Keratinocyte (primary cell): ENCODE measurements at places on chromosomes 2 and 18.
A peak's percentile ranks its signal among the peaks of the same experiment; 100 is the strongest.

- H3K4me1 ChIP-seq = no peaks in the 10 kb centered on the region
- no peak for DNase-seq
- H3K36me3 ChIP-seq = no peaks in the 10 kb centered on the region
- H3K27ac ChIP-seq = no peak overlapping the region
These were observed 38.0 kb upstream of the SMCHD1 start for GRCh38 chr18:2617401-2617998.

GRCh38 chr2:114614592-114614991, 172.2 kb downstream of the DPP10 start:
- no peak overlapping the region for H3K27ac ChIP-seq
- no peak overlapping the region for H3K4me3 ChIP-seq
- no peak for DNase-seq
- H3K4me1 ChIP-seq = no peaks in the 10 kb centered on the region
- no peaks in the 10 kb centered on the region for H3K27me3 ChIP-seq
- no peaks in the 10 kb centered on the region for H3K36me3 ChIP-seq

GRCh38 chr18:79496978-79497637, 101.4 kb downstream of the NFATC1 start:
- no peak overlapping the region for H3K27ac ChIP-seq
- H3K4me3 ChIP-seq = no peak overlapping the region
- no peak for DNase-seq
- no peaks in the 10 kb centered on the region for H3K36me3 ChIP-seq
- H3K4me1 ChIP-seq = no peaks in the 10 kb centered on the region

DNA sequence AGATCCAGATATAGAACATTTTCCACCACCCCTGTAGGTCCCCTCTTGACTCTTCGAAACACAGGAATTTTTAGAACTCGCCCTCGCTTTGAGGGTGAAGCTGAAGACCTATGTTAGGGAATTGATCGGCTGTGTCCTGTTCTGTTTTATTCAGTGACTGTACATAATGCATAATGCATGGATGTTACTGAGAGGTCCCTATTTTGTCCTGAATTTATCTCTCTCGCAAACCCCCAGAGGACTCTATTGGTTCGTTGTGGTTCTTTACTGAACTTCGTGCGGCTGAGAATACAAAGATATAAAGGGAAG, 431 bp upstream of the EIF5B start:
- peak overlapping the region; percentile 84 for H3K4me3 ChIP-seq
- DNase-seq = no peak
- H3K4me1 ChIP-seq = peaks cover 23% of the 10 kb centered on the region
- H3K27me3 ChIP-seq = no peaks in the 10 kb centered on the region

- no peak overlapping the region for H3K4me3 ChIP-seq
- DNase-seq = no peak
- no peaks in the 10 kb centered on the region for H3K36me3 ChIP-seq
- H3K27me3 ChIP-seq = no peaks in the 10 kb centered on the region
- no peak overlapping the region for H3K27ac ChIP-seq
These were observed 8.5 kb downstream of the CEP76 start for GRCh38 chr18:12694032-12694431.

GRCh38 chr2:234355021-234355720, 141.7 kb downstream of the ARL4C start:
- no peak overlapping the region for H3K27ac ChIP-seq
- no peaks in the 10 kb centered on the region for H3K4me1 ChIP-seq

DNA sequence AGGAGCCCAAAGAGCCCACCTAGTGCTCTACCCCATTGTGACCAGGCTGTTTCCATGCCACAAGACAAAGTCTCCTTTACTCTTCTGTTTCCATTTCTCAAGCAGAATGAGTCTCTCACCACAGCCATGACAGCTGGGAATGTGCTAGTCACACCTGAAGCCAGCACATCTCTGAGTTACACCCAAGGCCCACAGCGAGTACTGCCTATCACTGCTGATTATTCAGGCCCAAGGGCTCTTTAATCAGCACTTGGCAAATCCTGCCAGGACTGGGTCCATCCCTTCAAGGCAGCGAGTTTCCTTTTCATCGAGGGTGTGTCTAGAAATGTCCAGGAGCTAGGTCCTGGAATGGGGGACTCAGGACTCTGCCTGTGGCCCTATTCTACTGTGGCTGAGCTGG, 14.6 kb upstream of the PPP1R1C start:
- H3K27ac ChIP-seq = no peak overlapping the region
- H3K4me3 ChIP-seq = no peak overlapping the region
- no peak for DNase-seq
- H3K4me1 ChIP-seq = peaks cover 28% of the 10 kb centered on the region
- no peaks in the 10 kb centered on the region for H3K36me3 ChIP-seq

GRCh38 chr2:85453571-85453970, 35.1 kb downstream of the SH2D6 start:
- no peaks in the 10 kb centered on the region for H3K27me3 ChIP-seq
- H3K4me1 ChIP-seq = peaks cover 18% of the 10 kb centered on the region
- no peaks in the 10 kb centered on the region for H3K36me3 ChIP-seq
- no peak for DNase-seq
- no peak overlapping the region for H3K27ac ChIP-seq

DNA sequence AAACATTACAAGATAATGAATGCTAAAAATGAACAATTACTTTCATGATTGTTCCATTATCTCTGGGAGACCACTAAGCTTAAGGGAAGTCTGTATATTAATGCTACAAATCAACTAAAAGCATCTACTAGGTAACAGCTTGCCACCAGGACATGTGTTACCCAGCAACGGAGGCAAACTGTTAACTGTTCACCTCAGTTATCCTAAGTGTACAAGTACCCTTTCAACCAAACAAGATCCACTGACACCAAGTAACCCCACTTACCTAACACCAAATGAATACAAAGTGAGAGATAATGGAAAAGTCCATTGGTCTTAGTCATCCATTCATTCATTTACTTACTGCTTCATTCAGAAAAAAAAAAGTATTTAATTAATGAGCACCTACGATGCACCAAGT, 54.7 kb upstream of the KIDINS220 start:
- no peak overlapping the region for H3K27ac ChIP-seq
- H3K4me3 ChIP-seq = no peak overlapping the region
- H3K36me3 ChIP-seq = peaks cover 10% of the 10 kb centered on the region

GRCh38 chr2:146385031-146385430, 1459.8 kb upstream of the ACVR2A start:
- no peaks in the 10 kb centered on the region for H3K27me3 ChIP-seq
- no peak overlapping the region for H3K27ac ChIP-seq
- no peak overlapping the region for H3K4me3 ChIP-seq
- no peaks in the 10 kb centered on the region for H3K36me3 ChIP-seq
- no peak for DNase-seq
- no peaks in the 10 kb centered on the region for H3K4me1 ChIP-seq

DNA sequence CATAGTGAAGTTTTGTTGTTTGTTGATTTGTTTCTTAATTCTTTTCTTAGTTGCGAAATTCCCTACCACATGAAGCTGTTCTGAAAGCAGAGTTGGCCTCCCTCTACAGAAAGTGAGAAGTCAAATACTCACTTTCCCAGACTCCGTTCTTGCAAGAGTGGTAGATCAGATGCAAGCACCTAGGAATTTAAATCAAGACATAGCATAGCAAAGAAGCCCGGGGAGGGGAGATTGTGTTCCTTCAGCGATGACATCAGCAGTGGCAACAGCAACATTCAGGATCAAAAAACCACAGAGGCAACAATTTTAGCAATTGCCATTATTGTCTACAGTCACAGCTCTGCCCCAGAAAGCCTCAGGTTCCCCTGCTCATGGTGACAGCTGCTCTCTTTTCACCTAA, 580.0 kb downstream of the RNF144A start:
- no peaks in the 10 kb centered on the region for H3K4me1 ChIP-seq
- no peaks in the 10 kb centered on the region for H3K27me3 ChIP-seq
- H3K36me3 ChIP-seq = no peaks in the 10 kb centered on the region
- DNase-seq = no peak

DNA sequence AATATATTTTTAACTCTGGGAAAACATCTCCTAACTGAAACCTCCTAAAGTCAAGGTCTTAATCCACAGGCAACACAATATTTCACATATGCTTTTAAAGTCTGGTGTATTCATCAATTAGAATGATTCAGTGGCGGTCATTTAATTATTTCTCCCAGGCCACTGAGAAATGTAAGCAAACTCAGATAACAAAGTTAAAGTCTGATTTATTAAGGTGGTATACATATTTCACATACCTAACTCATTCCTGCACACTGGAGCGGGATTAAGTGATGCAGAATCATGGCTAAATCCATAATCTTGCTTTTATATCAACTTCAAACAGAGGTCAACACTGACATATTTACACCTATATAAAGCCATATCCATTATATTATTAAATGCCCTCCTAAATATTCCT, 43.7 kb downstream of the FRZB start:
- H3K36me3 ChIP-seq = no peaks in the 10 kb centered on the region
- no peak overlapping the region for H3K4me3 ChIP-seq
- DNase-seq = no peak
- H3K27me3 ChIP-seq = no peaks in the 10 kb centered on the region
- H3K4me1 ChIP-seq = no peaks in the 10 kb centered on the region

GRCh38 chr2:118470297-118470696, 377.2 kb downstream of the EN1 start:
- H3K4me1 ChIP-seq = peaks cover 5% of the 10 kb centered on the region
- no peak for DNase-seq
- no peak overlapping the region for H3K4me3 ChIP-seq
- H3K27ac ChIP-seq = no peak overlapping the region
- no peaks in the 10 kb centered on the region for H3K36me3 ChIP-seq
- H3K27me3 ChIP-seq = no peaks in the 10 kb centered on the region

GRCh38 chr18:48290162-48290926, 118.8 kb downstream of the ZBTB7C start:
- no peaks in the 10 kb centered on the region for H3K36me3 ChIP-seq
- peaks cover 7% of the 10 kb centered on the region for H3K4me1 ChIP-seq
- no peak overlapping the region for H3K4me3 ChIP-seq
- DNase-seq = no peak
- H3K27me3 ChIP-seq = no peaks in the 10 kb centered on the region
- H3K27ac ChIP-seq = no peak overlapping the region

DNA sequence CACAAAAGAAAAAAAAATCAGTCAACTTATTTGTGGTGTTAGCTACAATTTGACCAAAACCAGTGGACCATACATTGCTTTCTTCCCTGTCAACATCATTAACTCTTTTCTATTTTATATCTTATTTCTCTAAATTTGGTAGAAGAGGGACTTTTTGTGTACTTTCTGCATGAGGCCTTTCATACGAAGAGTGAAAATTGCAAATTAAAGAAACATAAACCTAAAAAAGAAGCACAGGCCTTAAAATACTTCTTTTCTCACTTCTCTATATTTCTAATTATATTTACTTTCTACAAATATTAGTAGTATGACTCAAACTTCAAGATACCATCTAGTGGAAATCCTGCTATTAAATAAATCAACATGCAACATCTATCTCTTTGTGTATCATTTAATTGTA, 1073.4 kb upstream of the ZEB2 start:
- H3K4me1 ChIP-seq = no peaks in the 10 kb centered on the region
- H3K27me3 ChIP-seq = no peaks in the 10 kb centered on the region
- DNase-seq = no peak
- H3K36me3 ChIP-seq = no peaks in the 10 kb centered on the region
- no peak overlapping the region for H3K27ac ChIP-seq

DNA sequence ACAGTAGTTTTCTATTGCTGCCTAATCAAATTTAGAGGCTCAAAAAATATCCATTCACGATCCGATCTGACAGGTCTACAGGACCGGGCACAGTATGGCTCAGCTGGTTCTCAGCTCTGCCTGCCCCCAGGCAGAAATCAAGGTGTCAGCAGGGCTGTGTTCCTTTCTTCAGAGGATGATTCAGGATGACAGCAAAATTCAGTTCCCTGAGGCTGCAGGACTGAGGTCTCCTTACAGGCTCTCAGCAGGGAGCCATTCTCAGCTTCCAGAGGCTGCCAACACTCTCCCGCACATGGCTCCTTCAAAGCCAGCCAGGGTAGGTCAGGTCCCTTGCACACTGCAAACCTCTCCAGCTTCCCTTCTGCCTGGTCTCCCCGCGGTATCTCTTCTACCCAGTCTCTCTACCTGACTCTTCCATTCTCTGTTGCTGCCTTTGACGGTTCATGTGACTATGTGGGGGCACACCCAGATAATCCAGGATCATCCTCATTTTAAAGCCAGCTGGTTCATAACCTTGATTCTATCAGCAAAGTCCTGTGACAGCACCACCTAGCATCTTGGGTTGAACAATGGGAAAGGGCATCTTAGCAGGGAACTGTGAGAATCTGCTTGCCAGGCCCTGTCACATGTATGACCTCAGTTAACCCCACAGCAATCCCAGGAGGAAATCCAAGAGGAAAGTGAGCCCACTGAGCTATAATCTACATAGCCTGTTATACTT, 50.4 kb downstream of the UXS1 start:
- H3K27me3 ChIP-seq = no peaks in the 10 kb centered on the region
- H3K4me1 ChIP-seq = peaks cover 18% of the 10 kb centered on the region
- DNase-seq = peak; percentile 38
- no peak overlapping the region for H3K27ac ChIP-seq
- H3K36me3 ChIP-seq = peaks cover 3% of the 10 kb centered on the region

DNA sequence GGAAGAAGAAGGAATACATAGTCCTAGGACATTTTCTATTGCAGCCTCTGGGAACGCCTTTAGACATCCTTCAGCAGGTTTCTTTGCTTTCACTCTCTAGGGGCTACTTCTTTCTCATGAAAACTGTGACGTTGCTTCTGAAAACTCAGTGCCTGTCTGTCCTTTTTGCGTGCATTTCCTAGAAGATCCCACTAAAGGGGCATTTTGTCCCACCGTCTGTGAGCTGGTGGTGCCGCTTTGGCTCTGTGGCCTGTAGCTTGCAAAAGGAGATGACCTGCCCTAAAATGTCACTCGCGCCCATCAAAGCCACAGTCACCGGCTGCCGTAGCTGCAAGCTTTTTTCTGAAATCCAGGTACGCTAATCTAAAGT, 579 bp downstream of the STAT4 start:
- H3K4me3 ChIP-seq = peak overlapping the region; percentile 65
- peaks cover 14% of the 10 kb centered on the region for H3K4me1 ChIP-seq
- no peaks in the 10 kb centered on the region for H3K27me3 ChIP-seq
- no peak overlapping the region for H3K27ac ChIP-seq
- DNase-seq = no peak
